ENCODE measurements at places on chromosomes 2 and 18. TPM values are rescaled to one million over a fixed set of nuclear protein-coding genes. Genes with fewer than 3 reads are reported as not detected.

AP1S3 gene
- not detected for polyA plus RNA-seq

CHRND gene
- 12.5 TPM for polyA plus RNA-seq

GRCh38 chr2:208254118-208254870 is 577 bp downstream of the IDH1 start:
- peak; percentile 85 for DNase-seq

DNA sequence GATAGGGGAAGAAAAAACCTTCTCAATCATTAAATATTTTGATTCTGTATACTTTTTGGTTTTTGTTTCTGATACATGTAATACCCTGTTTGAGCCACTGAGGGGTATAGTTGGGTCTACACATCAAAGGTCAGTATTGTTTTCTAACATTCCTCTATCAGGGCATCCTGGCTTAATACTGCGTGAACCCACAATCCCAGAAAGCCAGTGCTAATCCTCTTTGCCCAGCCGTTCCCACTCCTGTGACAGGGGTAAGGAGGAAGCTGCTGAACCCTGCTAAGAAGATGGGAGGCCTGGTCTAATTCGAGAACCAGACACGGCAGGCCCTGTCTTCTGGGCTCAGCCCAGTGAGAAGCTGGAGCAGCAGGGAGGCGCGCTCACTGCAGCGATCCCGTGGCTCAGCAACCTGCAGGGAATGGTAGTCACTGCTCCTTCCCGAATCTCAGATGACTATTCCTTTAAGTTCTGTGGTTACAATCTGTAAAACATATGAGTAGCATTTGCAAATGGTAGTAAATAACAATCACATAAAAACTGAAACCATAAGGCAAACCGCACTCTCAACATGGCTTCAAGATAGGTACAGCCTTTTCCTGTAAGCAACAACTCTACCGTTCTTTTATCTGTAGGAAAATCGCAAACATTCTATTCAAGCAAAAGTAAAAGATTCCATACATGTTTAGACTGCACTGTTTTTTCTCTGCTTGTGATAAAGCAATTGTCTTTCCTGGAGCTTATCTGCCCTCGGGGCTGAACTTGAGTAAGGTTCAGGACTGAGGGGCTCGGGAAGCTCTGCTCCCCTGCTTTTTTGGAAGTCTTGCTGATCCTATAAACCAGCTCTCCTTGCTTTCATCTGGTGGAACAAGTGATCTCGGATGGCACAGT is 87.0 kb downstream of the EPB41L3 start:
- no peak for DNase-seq

GRCh38 chr18:65788373-65788772 is 37.6 kb downstream of the CDH7 start:
- no peak for DNase-seq

DNA sequence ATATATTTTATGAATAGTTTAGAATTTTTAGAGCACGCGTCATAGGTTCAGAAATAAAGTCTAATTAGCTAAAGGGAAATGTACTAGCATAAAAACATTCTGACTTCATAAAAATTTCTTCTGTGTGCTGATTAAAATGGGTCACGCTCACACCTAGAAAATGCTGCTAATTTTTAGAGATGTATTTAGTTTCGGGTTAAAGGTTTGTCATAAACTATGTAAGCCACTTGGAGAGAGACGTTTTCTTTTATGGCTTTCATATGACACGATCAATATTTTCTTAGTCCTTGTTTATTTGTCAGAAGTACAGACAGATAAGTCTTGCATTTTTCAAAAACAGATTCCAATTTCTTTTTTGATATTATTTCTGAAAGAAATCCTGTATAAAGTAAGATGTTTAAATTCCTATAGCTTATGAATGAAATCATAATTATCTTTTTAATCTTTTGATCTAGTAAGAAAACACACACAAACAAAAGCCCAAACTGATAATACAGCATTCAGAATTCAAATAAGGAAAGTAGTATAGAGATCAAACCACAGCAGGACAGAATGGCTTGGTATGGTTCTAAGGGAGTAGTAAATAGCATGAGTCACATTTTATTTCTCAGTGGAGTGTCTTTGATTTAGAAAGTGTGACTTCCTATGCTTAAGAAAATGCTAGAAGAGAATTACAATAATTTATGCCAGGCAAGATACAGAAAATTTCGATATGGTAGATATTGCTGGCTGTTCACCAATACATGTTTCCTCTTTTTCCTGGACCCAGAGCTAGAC is 236.6 kb downstream of the GPD2 start:
- no peak for DNase-seq

DNA sequence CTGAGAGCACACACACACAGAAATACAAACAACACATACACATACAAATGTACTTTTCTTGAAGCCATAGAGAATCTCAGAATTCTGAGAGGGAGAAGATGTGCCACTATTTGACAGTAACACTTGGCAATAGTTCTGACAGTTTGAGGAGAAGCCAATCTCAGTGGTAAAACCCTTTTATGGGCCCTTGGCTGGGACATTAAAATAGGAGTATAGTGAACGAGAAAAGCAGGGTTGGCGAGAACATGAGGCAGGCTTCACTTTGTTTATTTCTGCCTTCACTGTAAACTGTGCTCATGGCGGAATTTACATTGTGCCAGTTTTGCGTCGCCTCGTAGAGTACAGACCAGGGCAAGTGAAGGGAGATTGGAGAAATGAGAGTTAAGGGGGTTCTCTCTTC is 449.4 kb upstream of the POU3F3 start:
- DNase-seq, result no peak

DNA sequence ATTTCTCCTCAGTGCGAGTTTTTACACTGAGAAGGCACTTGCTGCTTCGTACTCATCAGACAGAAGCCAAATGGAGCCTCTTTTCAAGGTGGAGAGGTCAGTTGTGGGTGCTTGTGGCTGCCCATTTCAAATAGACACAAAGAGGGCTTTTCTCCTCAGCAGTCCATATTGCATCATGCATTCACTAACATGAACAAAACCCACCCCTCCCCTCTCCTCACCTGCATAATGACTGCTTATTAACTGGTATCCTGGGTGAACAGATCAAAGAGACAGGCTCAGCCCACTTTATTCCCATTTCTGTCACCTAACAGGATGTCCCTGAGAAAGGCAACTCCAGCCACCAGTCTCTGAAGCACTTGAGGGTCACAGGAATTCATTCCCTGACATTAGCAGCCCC is 28.9 kb downstream of the KLF7 start:
- DNase-seq, result no peak

DNA sequence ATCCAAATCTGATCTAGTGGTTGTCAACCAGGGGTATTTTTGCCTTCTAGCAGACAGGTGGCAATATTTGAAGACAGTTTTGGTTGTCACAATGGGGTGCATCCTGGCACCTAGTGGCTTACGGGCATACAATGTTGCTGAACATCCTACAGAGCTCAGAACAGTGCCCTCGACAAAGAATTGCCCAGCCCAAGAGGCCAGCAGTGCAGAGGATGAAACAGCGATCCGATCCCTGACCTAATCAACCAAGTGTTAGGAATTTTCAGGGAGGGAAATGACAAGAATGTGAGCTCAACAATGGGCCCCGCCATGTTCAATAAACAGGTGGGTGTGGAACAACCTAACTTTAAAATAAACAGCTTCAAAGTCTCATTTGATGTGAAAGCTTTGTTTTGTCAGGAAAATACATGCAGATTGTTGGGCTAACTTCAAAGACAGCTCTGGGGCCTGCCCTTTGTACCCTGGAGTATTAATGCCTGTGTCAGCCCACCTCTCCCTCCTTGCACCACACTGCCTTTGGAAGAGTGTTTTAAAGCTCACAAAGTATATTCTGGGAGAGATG is 22.5 kb upstream of the SCYGR5 start:
- DNase-seq, result no peak

GRCh38 chr2:127508631-127509034 is 17.7 kb downstream of the IWS1 start:
- DNase-seq, result peak; percentile 87

DNA sequence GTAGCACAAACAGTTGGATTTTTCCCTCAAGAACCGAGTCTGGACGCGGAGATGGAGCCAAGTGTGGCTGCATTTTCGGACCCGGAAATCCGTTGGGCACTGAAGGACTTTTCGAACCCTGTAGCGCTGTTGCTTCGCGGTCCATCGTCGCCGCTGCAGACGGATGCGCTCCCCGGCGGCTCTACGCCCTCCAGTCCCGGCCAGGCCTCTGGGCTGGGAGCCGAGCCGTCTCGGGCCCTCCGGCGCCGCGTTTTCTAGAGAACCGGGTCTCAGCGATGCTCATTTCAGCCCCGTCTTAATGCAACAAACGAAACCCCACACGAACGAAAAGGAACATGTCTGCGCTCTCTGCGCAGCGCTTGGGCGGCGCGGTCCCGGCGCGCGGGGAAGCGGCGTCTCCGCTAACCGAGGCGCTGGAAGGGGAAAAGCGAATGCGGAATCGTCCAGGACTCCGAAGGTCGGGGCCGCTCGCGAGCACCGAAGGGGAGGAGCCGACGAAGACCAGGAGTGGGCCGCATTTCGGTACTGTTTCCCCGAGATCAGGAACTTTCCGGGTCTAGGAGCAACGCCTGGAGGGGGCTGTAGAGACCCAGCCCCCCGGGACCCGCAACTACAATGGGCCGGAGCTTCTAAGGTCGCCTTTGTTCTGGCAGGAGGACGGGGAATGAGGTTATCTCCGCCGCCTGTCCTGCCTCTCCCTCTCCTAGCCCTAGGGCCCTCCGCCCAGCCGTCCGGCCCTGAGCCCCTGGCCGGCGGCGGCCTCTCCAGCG is 3.2 kb downstream of the EMX1 start:
- no peak for DNase-seq

DNA sequence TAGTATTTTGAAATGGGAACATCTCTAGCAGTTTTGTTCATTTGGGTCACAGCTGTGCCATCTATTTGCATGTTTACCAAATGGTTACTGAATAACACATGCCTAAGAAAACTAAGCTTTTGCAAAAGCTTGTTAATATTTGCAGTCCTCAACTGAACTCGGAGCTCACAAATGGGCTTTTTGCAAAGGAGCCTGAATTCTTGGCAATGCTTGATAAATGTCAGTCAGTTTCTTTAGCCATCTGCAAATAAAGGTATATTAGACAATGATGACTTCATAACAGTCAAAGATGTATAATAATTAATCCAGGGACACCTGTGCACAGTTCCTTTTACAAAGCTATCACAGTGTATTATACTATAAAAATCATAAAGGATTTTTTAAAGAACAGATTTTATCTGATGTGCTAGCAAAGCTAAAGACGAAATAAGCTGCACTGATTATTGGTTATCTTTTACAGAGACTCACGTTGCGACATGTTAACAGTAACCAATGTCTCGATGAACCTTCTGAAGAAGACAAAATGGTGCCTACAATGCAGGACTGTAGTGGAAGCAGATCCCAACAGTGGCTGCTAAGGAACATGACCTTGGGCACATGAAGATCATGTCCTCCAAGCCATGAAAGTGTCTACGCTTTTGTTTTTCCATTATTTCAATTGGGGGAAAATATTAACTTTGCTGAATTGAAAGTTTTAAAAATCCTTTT is 248.4 kb upstream of the KCNJ3 start:
- no peak for DNase-seq
